ENCODE measurements at places on chromosomes 5 and 9. TPM values are rescaled to one million over a fixed set of nuclear protein-coding genes. Genes with fewer than 3 reads are reported as not detected.

UNC5A gene
- not detected for total RNA-seq

CDH6 gene
- not detected for total RNA-seq

DUSP1 gene
- total RNA-seq = 18.8 TPM

NIPAL4 gene
- total RNA-seq = 0.10 TPM

- H3K27me3 ChIP-seq = no peaks in the 10 kb centered on the region
- no peak overlapping the region for H3K27ac ChIP-seq
- no peak for DNase-seq
- H3K4me3 ChIP-seq = no peak overlapping the region
- H3K4me1 ChIP-seq = no peaks in the 10 kb centered on the region
- no peaks in the 10 kb centered on the region for H3K36me3 ChIP-seq
Observed at GRCh38 chr5:28275931-28276330, 1237.5 kb upstream of the CDH9 start.

DNA sequence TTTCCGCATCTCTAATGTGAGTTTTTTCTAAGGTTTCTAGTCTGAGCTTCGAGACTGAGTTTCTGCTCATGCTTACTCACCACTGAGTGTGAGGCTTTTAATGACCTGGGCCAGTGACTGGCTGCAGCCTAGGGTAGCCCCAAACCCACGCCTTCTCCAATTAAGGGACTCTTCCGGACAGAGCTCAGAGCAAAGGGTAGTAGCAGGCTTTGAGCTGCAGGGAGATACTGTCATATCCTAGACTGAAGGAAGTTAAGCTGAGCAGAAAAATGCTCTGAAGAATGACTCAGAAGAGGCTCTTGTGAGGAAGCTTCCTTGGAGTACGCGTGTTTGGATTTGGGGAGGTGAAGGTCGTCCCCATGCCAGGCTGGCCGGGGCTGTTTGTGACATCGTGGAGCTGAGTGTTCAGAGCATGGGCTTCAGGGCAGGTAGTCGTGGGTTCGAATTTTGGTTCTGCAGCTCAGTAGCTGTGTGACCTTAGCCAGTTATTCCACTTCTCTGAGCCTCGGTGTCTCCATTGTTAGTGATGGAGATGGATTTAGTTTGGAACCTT is 3.5 kb downstream of the USP20 start:
- peaks cover 45% of the 10 kb centered on the region for H3K36me3 ChIP-seq
- DNase-seq = no peak
- H3K4me1 ChIP-seq = peaks cover 63% of the 10 kb centered on the region

GRCh38 chr9:136720251-136720897 is 8.0 kb downstream of the DIPK1B start:
- peaks cover 24% of the 10 kb centered on the region for H3K36me3 ChIP-seq
- DNase-seq = no peak
- H3K4me3 ChIP-seq = no peak overlapping the region
- peaks cover 19% of the 10 kb centered on the region for H3K4me1 ChIP-seq
- H3K27ac ChIP-seq = no peak overlapping the region
- peaks cover 3% of the 10 kb centered on the region for H3K27me3 ChIP-seq

- no peak overlapping the region for H3K4me3 ChIP-seq
- no peaks in the 10 kb centered on the region for H3K27me3 ChIP-seq
- no peak for DNase-seq
- no peaks in the 10 kb centered on the region for H3K36me3 ChIP-seq
- no peak overlapping the region for H3K27ac ChIP-seq
Observed at GRCh38 chr5:124764585-124764984, 18.1 kb upstream of the ZNF608 start.

DNA sequence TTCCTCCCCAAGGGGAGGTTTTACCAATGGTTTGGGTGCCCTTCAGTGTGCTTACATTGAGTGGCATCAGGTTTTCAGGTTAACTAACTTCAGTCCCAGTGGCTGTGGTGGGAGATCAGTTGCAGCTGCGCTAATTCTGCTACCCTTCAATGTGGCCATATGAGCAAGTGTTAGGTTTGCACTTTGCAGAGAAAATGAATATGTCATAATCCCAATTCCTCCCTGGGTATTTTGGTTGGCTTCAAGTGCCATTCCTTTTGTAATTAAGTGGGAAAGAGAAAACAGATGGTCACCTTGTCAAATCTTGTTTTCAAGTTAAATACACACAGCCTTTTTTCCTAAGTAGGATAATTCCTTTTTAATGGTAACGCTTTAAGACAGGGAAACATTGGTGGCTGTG is 236.2 kb downstream of the TLE4 start:
- H3K4me1 ChIP-seq = peaks cover 15% of the 10 kb centered on the region
- H3K4me3 ChIP-seq = no peak overlapping the region
- DNase-seq = no peak
- H3K27ac ChIP-seq = no peak overlapping the region

GRCh38 chr9:137455359-137455991 is 3.7 kb downstream of the NSMF start:
- peaks cover 6% of the 10 kb centered on the region for H3K36me3 ChIP-seq
- H3K27me3 ChIP-seq = no peaks in the 10 kb centered on the region
- no peak overlapping the region for H3K27ac ChIP-seq
- H3K4me3 ChIP-seq = no peak overlapping the region

DNA sequence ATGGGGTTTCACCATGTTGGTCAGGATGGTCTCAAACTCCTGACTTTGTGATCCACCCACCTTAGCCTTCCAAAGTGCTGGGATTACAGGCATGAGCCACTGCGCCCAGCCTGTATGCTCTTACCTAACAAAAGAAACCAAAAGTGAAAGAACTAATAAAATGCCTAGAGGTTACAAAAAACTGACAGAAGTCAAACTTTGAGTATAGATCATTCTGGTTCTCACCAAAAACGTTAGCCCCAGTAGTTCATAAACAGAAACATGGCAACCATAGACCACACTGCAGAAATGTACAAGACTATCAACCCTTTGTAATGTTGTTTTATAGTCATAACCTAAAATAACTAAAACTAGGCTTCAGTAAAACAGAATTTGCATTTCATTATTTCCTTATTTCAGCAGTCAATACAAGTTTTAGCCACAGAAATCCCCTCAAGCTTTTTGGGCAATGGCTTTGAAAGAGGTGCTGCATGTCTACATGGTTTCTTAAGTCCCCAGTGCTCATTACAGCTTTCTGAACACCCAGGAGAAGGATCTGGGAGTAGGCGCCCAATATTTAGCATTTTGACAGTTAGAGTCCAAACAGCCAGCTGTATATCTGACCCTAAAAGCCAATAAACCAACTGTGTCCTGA is 72.5 kb downstream of the EPB41L4A start:
- H3K4me1 ChIP-seq = no peaks in the 10 kb centered on the region
- no peak for DNase-seq
- peaks cover 2% of the 10 kb centered on the region for H3K27me3 ChIP-seq
- H3K36me3 ChIP-seq = no peaks in the 10 kb centered on the region

- H3K27ac ChIP-seq = no peak overlapping the region
- no peak for DNase-seq
- H3K27me3 ChIP-seq = peaks cover 10% of the 10 kb centered on the region
- no peaks in the 10 kb centered on the region for H3K36me3 ChIP-seq
- H3K4me3 ChIP-seq = no peak overlapping the region
Observed at GRCh38 chr5:55569513-55569865, 34.7 kb upstream of the PLPP1 start.

All from activated CD4-positive, alpha-beta memory T cell treated with anti-CD3 and anti-CD28 coated beads, Interleukin-2, amount 10 ng/mL, durations not matched to agents 7 days and 5 days (primary cell).